ENCODE measurements at places on chromosomes 2 and 18.

- DNase-seq, result no peak
Observed at GRCh38 chr18:61606759-61607158, 273.5 kb downstream of the CDH20 start.

DNA sequence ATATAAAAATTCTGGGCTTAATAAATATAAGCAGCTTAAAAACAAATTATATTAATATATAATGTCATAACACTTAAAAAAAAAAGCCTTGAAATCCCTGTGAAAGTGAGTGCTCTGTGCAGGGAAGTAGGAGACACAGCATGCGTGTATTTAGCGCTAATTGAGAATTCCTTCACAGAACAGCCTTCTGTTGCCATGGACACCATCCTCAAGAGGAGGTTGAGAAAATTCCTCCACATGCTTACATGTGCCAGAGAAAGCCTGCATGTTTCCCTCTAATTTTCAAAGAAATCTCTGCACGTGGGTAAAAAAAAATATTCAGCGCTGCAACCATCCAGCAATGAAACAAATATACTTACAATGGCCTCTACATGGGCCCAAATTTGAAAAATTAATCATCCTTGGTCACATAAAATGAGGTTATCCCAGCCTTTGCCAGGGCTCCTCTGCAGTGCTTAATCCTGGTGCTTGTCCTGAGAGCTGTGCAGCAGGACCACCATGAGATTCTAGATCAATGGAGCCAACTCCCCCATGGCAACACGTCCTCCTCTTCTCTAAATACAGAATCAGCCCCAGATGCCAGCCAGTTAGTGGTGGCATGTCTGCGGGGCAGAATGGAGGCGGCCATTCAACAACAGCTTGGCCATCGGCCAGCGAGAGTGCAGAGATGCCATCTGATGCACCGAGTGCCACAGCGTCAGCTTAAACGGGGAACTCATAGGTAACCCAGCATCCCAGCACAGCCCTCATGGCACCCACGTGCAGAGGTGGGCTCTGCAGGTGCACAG, 228.0 kb downstream of the MYT1L start:
- no peak for DNase-seq

DNA sequence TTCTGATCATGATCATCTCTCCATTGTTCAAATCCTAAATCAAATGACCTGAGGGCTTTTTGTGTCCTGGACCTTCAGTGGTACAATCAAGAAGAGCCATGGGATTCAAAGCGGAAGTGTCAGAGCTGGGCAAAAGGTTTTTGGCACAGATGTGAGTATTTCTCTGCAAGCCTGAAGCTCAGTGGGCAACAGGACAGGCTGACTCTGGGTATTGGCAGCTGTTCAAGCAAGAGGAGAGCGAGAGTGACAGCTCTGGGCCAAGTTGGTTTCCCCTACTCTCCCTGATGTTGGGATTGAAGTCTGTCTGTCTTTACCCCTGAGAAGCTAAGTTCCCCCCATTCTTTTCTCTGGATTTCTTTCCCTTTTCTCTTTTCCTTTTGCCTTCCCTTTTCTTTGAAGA, 33.3 kb downstream of the DSEL start:
- no peak for DNase-seq

- no peak for DNase-seq
Observed at GRCh38 chr2:215794829-215795546, 218.4 kb downstream of the MREG start.

DNA sequence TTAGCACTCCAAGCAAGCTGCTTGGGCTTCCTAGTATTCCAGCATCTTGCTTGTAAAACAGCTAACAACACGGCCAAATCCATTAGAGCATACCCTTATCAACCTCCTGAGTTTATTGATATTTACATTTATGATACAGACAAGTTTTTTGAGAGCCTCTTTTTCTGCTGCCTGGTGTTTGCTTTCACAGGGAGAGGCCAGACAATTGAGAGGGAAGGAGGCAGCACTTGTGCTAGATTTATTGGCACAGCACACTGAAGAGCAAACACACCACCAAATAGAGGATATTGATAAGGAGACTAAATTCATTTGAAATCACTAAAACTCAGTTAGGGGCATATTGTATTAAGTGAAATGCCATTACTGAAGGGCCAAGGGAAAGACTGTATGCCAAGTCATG, 1142.3 kb upstream of the FANCL start:
- DNase-seq, result no peak

DNA sequence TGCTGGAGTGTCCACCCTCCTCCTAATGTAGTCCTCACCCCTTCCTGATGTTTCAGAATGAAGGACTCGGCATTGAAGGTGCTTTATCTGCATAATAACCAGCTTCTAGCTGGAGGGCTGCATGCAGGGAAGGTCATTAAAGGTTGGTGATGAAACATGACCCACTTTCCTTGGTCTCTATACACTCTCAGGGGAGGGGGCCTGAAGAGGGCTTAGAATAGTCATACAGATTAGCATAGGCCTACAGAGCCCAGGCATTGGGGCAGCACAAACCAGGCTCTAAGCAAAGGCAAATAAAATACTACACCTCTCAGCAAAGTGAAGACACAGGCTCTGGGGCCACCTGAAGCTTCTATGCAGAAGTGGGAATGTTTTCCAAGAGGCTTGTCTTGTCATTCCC, 1.8 kb downstream of the IL36RN start:
- no peak for DNase-seq

- DNase-seq, result no peak
Observed at GRCh38 chr18:55166260-55166598, 207.0 kb upstream of the CCDC68 start.

- no peak for DNase-seq
Observed at GRCh38 chr2:39408351-39409136, 28.5 kb downstream of the MAP4K3 start.

DNA sequence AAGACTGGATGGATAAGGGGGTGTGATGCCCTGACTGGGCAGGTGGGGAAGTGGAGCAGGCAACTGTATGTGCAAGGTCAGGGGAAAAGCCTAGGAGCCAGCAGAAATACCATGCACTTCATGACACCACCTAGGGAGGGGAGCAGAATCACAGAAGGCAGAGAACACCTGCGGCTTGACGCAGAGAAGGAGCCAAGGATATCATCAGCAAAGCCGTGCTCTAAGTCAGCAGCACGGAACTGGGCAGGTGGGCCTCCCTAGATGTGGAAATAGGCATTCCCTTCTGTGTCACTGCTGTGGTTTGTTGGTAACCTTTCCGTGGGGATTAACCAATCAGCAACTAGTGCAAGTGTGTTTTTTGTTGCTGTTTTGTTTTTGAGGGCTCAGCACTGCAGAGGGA, 41.3 kb downstream of the HDLBP start:
- no peak for DNase-seq
